Left lobe of liver (tissue), 2 donors: ENCODE measurements at places on chromosomes 13 and 19. TPM values are rescaled to one million over a fixed set of nuclear protein-coding genes. Genes with fewer than 3 reads are reported as not detected.

DNA sequence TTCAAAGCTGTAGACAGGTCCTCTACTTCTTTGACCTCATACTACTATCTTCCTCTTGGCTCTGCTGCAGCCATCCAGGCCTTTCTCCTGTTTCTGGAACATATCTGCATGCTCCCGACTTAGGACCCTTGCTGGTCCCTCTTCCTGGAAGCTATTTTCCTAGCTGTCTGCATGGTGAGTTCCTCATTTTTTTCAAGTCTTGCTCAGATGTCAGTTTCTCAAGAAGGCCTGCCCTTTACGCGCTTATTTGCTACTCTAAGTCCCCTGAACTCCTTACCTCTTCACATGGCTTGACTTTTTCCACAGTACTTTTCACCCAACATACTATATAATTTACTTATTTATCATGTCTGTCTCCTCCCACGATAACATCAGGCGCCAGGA lies 31.4 kb downstream of the DNAJC3 start:
- DNase-seq: no peak

DNA sequence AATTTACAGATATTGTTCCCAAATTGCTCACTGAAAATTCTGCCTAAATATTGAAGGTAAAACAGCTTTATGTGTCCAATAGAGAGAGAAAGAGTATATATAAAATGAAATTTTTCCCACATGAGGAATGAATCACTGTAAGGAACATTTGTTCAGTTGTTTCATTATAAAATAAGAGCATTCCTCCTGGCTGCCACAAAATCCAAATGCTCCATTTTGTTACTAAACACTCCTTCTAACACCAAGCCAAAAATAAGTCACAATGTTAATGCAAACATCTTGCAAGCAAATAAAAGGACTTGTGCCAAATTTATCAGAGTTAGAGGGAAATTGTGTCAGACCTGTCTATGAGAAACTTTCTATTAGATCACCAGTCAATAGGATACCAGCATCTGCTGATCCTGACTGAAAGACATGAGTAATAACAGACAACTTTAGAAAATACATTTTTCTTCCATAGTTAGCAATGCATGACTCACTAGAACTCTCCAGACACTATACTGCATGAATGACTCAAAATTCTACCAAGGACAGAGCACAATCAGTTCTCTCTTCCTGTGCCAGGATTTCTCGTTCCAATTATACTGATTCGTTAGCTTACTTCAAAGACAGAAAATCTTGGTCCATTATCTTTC lies 83.5 kb upstream of the FNDC3A start:
- no peak for DNase-seq

GRCh38 chr13:113744197-113745000 lies 14.6 kb upstream of the TMEM255B start:
- no peak for DNase-seq

DNA sequence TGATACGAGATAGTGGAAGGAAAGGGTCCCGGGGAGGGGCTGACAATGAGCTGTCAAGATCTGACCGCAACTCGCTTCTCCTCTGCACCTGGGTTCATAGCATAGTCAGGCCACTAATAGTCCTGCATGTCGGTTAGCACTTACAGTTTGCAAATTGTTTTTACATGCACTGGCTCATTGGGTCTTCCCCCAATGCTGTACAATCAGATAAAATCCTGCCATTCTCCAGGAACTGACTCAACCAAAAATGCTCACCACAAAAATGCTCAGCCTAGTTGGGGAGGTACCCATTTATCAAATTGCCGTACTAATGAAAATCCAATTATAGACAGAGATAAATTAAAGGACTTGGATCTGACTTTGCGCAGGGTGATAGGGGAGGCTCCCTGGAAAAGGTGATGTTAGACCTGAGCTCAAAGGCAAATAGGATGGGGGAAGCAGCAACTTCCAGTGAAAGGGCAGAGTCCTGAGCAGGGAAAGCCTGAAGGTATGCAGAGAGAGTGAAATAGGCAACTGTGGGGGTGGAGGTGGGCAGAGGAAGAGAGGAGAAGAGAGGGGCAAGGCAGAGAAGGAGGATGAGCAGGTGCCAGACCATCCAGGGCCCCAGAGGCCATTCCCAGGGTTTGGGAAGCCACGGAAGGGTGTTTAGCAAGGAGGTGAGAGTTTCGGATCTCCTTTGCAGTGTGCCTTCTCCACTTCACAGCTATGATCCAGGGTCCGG lies 326.1 kb upstream of the TSHZ3 start:
- no peak for DNase-seq

GRCh38 chr19:19540715-19541515 lies 2.9 kb downstream of the CILP2 start:
- DNase-seq: no peak

DNA sequence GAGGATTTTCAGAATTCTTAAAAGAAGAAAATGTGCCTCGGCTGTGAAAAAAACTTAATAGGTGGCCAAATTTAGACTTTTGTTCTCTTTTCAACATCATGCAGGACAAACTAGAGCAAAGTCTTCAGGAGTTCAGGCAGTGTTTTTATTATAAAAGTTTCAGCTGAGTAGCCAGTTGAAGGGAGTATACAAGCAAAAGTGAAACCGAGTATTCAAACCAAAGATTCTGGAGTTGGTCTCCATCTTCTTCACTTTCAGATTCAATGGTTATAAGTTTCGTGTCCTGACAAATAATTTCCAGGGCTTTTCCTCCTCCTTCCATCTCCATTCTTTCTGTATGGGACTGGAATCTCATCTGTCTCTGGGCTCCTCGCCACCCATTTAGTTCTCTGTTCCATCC lies 379.7 kb downstream of the GPC5 start:
- no peak for DNase-seq

- DNase-seq: no peak
Observed at GRCh38 chr13:58994777-58995176, 1169.0 kb downstream of the DIAPH3 start.

GRCh38 chr13:29619995-29620394 lies 24.5 kb upstream of the SLC7A1 start:
- no peak for DNase-seq

- no peak for DNase-seq
Observed at GRCh38 chr19:24166055-24166454, 79.1 kb downstream of the ZNF254 start.

DNA sequence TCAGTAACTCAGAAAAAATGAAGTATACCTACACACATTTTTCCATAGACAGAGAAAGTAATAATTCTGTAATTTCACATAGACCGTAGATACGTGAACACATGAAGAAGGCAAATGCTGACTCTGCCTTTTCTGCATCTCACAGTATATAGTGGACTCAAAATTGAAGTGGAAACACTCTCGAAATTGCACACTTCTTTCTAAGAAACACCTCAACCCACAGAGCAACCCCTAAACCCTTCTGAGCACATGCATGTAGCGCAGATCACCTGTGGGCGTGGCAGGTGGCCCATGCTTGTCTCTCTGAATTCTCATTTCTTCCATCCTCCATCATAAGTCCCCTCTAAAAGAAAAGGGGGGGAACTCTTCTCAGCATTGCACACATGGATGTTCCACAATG lies 34.7 kb downstream of the COL4A1 start:
- DNase-seq: no peak

DNA sequence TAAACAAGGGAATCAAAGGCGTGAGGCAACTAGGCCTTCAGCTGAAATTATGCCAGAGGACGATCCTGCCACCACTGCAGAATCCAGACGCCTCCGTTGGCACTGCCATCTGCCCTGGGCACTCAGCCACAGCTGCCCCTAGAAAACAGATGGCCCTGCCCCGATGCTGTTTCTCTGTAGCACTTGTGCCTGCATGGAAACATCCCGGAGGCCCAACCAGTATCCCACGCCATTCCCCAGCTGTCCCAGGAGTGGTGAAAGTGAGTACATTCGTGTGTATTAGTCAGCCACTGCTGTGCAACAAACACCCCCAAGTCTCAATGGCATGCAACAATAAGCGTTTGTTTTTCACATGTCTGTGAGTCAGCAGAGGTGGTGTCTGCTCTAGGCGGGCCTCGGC lies 8.9 kb upstream of the CRTC1 start:
- no peak for DNase-seq

CBLC gene
- 14.0 TPM for total RNA-seq

ZNF223 gene
- 1.2 TPM for total RNA-seq

KRTDAP gene
- total RNA-seq: not detected
